ENCODE measurements at places on chromosomes 1 and 21. TPM values are rescaled to one million over a fixed set of nuclear protein-coding genes. Genes with fewer than 3 reads are reported as not detected.

Gene SH3D21
- 1.7 TPM for total RNA-seq

Gene TAL1
- total RNA-seq: not detected

Gene OR2T33
- total RNA-seq: not detected

Gene IL22RA1
- 4.4 TPM for total RNA-seq

Gene APOBEC4
- not detected for total RNA-seq

Gene CFAP141
- total RNA-seq: not detected

Gene RAB42
- 2.1 TPM for total RNA-seq
